ENCODE measurements at places on chromosomes 12 and 14.

DNA sequence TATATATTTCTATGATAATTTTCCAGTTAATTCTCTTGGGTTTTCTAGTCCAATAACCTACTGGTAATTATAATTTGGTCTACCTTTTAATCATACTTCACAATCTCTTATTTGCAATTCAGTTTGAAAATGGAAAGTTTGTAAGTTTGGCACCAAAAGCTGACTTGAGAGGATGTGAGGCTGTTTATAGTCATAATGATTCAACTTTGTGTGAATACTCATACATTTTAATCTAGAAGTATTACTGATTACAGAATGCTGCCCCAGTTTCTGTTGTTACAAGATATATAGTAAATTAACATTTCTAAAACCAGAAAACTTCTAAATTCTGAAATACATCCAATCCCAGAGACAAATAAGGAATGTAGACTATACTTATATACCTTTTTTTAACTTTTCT is 158.2 kb downstream of the SLC38A4 start:
- no peak for DNase-seq

- DNase-seq, result no peak
Measured at GRCh38 chr14:32203928-32204357, 874 bp upstream of the RNU6-8 start.

- no peak for DNase-seq
Measured at GRCh38 chr12:6768437-6768914, 2.3 kb downstream of the PTMS start.

DNA sequence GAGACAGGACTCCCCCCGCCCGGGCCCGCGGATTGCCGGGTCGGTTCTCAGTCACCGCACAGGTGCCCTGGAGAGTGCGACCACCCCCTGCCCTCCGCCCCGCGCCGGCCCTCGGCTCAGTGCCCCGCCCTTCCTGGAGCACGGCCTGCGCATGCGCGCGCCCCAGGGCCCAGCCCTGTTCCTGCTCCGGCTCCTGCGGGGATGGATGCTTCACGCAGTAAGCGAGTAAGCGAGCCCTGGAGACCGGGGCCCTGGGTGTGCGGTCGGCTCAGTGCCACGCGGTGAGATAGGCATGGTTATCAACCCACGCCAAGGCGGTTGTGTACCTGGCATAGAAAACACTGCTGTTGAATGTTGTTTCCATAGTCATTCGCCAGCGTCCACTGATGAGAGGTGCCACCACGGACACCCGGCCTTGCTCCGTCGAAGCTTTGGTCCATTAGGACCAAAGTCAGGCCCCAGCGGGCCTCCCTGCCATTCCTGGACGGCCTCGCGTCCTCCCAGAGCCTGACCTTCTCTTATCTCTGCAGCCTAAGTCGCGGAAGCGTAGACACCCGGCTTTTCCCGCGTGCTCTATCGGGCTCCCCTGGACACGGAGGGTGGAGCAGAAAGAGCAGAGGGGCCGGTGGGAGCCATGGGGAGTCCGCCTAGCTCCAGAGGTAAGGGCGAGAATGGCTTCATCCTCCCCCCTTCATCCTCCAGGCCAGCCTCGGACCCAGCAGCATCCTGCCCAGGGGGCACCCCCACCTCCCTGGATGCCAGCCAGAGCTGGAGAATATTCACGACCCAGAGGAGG is 90.6 kb downstream of the PAPOLA start:
- DNase-seq, result no peak

DNA sequence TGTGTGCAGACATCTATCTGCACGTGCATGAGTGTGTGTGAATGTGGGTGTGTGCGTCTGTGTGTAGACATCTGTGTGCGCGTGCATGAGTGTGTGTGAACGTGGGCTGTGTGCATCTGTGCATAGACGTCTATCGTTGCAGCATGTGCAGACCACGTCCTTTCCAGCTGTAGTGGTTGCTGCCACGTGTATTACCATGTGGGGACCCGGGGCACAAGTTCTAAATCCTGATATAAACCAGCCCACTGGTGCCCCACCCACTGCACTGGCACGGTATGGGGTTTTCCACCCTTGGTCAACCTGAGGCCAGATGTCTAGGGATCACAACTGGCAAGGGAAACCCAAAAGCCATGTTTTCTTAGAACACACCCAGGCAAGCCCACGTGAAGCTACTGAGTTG is 197.0 kb downstream of the ANO2 start:
- no peak for DNase-seq

- no peak for DNase-seq
Measured at GRCh38 chr12:97306147-97306546, 156.5 kb upstream of the RMST start.

GRCh38 chr14:35261774-35262173 is 30.4 kb upstream of the PSMA6 start:
- no peak for DNase-seq

DNA sequence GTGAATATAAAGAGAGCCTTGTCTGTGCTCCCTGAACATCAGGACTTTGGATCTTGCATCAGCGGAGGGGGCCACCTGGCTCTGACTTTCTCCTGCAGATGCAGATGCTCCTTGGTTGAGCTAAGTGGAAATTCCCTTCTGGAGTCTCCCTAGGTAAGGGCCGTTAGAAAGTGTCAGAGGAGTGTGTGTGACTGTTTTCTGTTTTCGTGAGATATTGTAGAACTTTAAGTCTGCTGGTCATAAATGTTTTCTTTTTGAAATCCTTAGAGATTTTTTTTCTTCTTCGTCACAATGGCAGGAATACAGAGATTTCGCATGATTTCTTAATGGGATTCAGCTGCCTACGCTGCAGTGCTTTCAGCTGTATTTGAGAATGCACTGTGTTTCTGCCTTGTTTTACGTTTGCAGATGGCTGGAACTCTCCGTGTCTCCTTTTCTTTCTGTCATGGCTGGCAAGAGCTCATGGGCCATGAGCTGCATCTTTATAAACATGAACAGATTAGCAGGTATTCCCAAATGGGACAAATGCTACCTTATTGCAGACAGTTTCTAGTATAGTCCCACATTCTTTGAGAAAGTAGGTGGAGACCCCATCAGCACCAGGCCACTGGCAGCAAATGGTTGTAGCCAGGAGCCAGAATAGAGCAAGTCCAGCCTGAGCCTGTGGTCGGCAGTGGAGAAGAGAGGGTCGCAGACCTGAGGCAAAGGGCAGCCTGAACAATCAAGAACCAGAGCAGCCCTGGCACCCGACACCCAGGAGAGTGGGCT is 76.2 kb upstream of the FRMD6 start:
- peak; percentile 24 for DNase-seq

GRCh38 chr12:11016937-11017336 is 5.5 kb downstream of the TAS2R19 start:
- DNase-seq, result no peak

GRCh38 chr14:26905229-26905628 is 307.4 kb upstream of the NOVA1 start:
- DNase-seq, result no peak

GRCh38 chr14:38217553-38217952 is 9.8 kb downstream of the SSTR1 start:
- DNase-seq, result no peak

- DNase-seq, result no peak
Measured at GRCh38 chr12:105025890-105026289, 39.8 kb downstream of the NOPCHAP1 start.

DNA sequence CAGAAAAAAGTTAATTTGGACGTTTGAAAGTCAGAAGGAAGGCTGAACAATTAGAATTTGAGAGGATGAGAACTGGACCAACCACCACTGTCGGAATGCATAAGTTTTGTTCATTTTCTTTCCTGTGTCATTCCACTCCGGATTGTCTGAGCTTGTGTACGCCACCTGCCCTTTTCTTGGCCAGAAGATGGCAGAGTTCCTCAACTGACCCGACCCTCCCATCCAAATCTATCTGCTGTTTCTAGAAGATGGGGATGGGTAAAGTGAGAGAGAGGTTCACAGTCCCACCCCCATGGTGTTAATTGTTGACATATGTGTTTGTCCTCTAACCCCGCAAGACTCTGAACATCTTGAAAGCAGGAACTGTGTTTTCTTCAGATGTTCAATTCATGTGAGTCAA is 388.0 kb downstream of the VRK1 start:
- peak; percentile 17 for DNase-seq

GRCh38 chr14:100384819-100385813 is 62.0 kb downstream of the SLC25A47 start:
- no peak for DNase-seq

DNA sequence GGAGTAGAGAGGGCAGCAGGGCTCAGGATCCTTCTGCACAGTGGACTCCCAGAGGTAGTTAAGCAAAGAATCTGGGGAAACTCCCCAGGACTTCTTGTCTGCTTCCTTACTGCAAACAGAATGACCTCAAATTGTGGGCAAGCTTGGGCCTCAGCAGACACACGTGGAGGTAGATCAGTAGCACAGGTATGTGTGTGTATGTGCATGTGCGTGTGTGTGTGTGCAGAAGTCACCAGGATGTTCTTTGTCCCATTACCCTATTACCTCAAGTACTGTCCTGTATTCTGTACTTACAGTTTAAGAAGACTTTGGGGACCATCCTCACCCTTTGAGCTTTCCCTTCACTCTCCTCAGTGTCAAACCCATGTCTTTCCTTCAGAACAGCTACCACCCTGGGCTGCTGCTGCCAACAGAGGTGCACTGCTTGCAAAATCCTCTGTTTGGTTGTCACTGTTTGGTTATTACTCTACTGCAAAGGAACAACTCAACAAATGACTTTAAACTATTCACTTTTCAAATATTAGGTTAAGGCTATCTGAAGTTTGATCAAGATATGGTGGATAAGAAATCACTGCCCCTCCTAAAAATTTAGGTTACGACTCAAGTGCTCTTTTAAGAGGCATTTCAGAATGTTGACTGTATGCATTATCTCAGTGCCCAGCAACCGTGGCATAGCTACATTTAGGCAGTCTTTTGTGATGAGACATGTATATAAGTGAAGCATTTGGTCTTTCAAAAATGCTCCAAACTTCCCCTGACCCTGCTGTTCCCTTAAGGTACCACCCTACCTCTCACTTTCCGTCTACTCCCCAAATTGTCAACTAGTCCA is 78.2 kb upstream of the MBIP start:
- no peak for DNase-seq

DNA sequence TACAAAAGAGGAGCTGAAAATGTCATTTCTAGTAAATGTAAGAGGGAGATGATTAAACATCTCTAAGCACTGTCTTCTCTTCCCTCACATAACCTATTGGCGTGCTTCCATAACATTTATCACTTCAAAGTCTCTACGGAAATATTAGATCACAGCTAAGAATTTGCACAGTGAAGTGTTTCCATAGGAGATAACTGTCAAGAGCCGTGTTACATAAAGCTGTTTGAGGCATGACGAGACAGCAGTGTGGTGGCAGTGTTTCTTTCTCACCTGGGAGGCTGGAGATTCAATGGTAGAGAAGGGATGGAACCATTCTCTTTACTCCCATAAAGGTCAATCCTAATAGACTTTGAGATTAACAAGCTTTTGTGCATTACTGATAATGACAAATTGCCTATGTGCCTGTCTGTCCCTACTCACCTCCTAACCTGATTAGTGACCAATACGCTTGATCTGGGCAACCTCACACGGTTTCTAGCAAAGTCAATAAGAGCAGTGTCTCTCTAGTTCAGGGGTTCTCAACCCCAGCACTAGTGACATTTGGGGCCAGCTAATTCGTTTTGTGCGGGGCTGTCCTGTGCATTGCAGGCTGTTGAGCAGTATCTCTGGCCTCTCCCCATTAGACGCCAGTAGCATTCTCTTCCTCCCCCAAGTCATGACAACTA is 35.3 kb downstream of the FBXW8 start:
- no peak for DNase-seq

DNA sequence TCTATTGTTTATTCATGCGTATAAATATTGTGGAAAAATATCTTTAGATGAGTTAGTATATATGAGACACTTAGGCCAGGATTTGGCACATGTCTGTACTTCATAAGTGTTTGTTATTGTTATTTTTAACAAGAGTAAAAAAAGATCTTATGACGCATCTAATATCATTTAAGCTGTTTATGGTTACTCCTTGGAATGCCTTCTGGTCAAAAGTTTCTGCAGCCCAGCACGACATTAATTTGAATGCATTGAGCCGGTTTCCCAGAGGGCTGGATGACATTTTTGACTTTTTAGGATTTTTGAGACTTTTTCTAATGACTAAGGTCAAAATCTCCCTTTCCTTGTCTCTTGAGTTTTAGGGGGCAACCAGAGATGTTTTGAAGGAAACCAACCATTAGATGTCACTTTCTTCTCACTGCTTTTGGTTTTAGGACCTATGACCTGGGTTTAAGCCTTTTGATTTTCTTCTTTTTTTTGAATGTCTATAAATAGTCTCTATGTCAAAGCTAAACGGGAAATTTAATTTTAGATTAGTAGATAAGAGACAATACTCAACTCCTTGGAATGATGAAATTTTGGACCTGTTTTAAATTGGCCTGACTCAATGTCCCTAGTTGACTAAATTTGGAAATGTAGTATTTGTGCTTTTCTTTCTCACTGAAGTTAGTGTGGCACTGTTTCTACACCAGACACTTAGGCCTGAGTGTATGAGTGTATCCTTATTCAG is 215.5 kb downstream of the AEBP2 start:
- DNase-seq, result no peak

DNA sequence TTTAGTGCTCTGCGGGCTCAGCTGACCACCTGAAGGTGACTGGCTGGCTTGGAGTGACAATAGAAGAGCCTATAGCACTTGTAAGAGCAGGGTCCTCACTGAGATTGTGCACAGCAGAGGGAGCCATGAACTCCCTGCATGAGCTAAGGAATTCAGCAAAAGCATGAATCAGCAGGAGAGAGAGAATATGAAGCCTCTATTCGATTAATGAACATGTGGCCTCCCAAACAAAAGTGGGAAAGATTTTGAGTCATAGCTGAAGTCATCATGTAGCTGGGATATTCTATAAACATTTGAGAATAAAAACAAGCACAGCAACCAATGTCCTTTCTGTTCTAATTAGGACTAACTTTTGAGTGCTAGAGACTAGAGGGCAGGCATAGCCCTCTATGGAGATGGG is 626.6 kb downstream of the DIO2 start:
- no peak for DNase-seq

GRCh38 chr14:74364271-74364880 is 16.1 kb downstream of the VRTN start:
- DNase-seq, result no peak

- no peak for DNase-seq
Measured at GRCh38 chr12:3532931-3533702, 42.1 kb downstream of the PRMT8 start.

DNA sequence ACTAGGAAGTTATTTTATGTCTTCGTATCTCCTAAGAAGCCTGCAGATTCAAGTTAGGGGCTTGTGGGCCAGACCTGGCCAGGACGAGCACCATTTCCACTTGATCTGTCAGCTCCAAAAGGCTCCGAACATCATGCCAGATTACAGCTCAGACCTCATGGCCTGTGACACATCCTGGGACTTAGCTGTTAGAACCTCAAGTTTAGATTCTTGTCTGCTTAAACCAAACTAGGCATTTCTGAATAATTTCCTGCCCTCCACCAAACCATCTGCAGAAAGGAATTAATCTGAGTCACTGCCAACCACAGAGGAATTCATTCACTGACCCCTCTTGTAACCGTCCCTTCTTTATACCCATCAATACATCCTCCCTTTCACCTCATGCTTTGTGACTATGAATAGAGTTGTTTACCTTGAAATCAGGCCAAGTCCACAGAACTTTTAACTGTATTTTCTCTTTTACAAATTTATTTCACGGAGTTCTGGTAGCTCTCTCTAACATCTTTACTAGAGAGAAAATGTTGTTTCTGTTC is 120.3 kb downstream of the FBXL14 start:
- no peak for DNase-seq

- no peak for DNase-seq
Measured at GRCh38 chr14:95197551-95197950, 40.2 kb upstream of the DICER1 start.

- peak; percentile 52 for DNase-seq
Measured at GRCh38 chr14:102923201-102923924, 900 bp downstream of the AMN start.

- DNase-seq, result no peak
Measured at GRCh38 chr14:65287264-65288131, 125.0 kb upstream of the FUT8 start.

Measured in HuH-7 (cell line).